ENCODE measurements at places on chromosomes 11 and 22.

- no peak for DNase-seq
These were observed 20.1 kb upstream of the HIPK3 start for GRCh38 chr11:33237039-33237597.

- DNase-seq: no peak
These were observed 14.9 kb downstream of the RASD2 start for GRCh38 chr22:35555483-35555890.

GRCh38 chr11:11966354-11966741 is 42.1 kb downstream of the DKK3 start:
- DNase-seq: no peak

GRCh38 chr11:88064097-88064705 is 111.0 kb downstream of the RAB38 start:
- no peak for DNase-seq

- no peak for DNase-seq
These were observed 773.2 kb downstream of the DLG2 start for GRCh38 chr11:84853841-84854497.

GRCh38 chr11:58506935-58507334 is 970 bp downstream of the OR5B21 start:
- DNase-seq: no peak

DNA sequence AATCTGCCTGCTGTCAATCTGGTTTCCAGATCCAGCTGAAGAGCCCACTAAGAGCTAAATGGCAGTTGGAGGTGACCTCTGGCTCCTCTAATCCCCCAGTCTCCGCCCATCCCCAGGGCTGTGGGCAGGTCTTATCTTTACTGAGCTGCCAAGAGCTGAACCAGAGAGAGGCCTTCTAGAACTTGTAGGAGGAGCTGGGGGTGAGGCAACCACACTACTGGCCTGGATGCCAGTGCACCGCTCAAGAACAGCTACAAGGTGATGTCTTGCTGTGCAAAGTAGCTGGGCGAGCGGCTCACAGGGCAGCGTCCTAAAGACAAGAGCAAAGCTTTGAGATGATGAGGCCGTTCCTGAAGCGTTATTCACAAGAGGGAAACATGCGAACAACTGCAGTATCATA is 374.6 kb downstream of the CTTN start:
- DNase-seq: no peak

DNA sequence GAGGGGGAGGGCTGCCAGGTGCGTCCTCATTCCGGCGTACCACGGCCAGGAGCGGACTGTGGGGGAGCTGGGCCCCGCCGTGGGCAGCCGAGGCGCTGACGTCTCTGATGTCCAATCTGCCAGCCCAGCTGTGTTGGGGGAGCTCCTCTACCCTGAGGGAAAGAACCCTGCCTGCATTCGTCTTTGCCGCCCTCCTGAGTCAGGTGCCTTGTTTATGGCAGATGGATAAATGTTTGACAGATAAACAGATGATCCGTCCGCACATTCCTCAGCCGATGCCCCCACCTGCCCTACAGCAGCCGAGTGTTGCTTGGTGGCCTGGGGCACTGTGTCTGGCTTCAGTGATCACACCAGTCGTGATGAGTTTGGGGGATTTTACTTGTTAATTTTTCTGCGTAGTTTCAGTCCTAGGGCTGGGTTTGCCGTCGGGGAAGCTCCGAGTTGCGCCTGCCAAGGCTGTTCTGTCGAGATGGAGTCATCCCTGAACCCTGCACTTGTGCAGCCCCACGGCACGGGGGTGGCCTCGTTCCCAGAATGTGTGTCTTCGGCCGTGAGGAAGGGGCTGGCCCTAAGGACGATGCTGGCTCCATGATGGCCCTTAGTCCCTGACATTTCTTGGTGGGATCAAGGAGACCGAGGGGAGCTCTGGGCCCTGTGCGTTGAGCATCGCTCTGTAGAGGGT is 1083.9 kb downstream of the BRD1 start:
- peak; percentile 31 for DNase-seq

- DNase-seq: peak; percentile 96
These were observed at the start of gene NFRKB for GRCh38 chr11:129895126-129896041. TSS of gene NFRKB (minus strand) at chr11:129895578. CDS start at chr11:129892849, 2,729 bp downstream.

- DNase-seq: no peak
These were observed 3.1 kb upstream of the GSC2 start for GRCh38 chr22:19152942-19153883.

GRCh38 chr22:35609761-35610160 is 7.4 kb downstream of the MB start:
- no peak for DNase-seq

GRCh38 chr11:45209891-45210699 is 63.7 kb downstream of the PRDM11 start:
- DNase-seq: peak; percentile 71

DNA sequence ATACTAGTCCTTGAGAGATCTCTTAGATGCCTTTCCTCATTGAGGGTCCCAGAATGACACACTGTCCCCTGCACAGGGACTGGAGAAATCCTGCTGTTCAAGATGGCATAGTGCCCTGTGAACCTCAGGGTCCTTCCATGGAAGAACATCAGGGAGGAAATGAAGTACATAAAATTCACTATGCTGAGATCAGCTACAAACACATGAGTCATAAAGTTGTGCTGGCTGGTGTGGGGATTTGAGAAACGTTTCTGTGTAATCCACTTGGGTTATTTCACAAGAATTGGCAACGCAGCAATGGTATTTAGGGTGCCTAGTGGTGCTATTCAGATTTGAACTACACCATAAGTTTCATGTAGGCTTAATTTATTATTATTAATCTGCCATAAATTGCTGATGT is 174.4 kb downstream of the MAML2 start:
- DNase-seq: no peak

- no peak for DNase-seq
These were observed 12.9 kb upstream of the CDKN1C start for GRCh38 chr11:2898366-2899079.

DNA sequence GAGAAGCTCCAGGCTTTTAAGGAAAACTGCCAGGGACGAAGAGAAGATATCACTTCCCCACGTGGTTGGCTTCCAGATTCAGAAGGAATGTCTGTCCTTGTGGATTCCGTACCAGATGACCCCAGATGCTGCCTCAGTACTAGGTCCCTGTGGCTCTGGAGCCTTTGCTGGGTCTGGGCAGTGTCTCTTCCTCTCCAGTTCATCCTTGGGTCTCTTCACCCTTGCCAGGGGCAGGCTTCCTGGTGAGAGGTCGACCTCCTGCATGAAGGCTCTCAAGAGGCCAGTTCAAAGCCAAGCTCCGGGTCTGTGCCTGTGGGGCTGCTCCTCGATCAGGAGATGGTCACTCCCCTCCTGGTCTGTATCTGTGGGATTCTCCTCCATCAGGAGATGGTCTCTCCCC is 74.7 kb upstream of the B3GAT1 start:
- no peak for DNase-seq

GRCh38 chr11:75878933-75879332 is 63.9 kb downstream of the UVRAG start:
- DNase-seq: no peak

- no peak for DNase-seq
These were observed 208.4 kb downstream of the DDX10 start for GRCh38 chr11:108873310-108873709.

DNA sequence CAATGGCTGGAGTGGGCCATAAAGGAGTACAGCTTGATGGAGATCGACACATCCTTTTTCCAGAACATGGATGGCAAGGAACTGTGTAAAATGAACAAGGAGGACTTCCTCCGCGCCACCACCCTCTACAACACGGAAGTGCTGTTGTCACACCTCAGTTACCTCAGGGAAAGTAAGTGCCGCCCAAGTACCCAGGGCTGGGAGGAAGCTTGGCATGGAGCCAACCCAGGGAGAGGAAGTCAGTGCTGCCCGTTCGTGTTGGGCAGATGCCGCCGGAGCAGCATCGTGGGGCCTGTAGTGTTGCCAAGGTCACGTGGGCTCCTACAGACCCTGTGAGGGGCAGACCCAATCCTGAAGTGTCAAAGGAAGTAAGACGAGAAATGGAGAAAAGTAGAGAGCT is 78.9 kb downstream of the FLI1 start:
- no peak for DNase-seq

- no peak for DNase-seq
These were observed 9.7 kb upstream of the IL10RA start for GRCh38 chr11:117976445-117976844.

DNA sequence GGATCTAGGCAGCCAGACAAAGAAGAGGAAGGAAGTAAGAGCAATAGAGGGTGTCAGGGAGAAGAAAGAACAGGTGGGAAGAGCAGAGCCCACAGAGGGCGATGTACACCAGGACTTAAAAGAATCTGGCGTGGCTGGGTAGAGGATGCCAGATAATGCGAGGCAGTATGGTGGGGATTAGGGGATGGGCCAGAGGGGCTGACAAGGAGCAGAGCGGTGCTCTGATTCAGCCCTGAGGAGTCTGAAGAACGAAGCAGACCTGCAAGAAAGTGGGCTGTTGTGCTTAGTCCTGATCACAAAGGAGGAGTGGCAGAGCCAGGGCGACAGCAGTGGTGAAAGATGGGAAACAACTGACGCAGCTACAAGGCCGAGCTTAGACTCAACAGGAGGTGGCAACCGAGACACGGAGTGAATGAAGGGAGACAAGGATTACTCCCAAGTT is 163.7 kb downstream of the LARGE1 start:
- peak; percentile 66 for DNase-seq

DNA sequence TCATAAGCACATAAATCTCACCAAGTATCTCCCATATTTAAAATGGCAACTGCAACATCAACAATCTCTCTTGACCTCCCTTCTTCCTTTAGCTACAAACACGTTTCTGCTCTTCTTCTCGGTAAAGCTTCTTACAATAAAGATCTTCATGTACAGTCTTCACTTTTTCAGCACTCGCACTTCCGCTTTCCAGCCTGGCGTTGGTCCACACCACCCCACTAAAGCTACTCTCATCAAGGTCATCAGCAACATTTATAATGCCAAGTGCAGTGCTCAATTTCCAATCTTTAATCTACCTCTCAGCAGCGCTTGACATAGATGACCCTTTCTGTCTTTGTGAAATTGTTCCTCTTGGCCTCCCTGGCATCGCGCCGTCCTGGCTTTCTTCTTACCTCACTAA is 33.6 kb downstream of the NTM start:
- no peak for DNase-seq

DNA sequence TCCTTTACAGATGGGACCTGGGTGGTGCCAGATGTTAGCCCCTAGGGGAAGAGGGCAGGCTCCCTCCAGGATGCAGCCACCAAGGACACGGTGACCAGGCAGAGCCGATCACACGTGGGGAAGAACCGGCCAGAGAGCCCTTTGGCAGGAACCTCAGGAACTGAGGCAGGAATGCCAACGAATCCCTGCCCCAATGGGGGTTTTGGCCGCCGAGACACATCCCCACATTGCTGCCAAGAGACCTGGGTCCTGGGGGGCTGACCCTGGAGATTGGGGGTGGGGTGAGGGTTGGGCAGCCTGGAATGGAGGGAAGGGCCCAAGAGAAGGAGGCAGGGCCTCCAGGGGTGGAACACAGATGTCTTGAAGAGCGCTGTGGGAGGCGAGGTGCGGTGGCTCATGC is 28.7 kb upstream of the LMO1 start:
- DNase-seq: peak; percentile 39

- no peak for DNase-seq
These were observed 13.7 kb upstream of the TSG101 start for GRCh38 chr11:18540207-18541009.

GRCh38 chr11:46427364-46427763 is 35.8 kb upstream of the CHRM4 start:
- DNase-seq: no peak

- no peak for DNase-seq
These were observed 125.5 kb upstream of the SERPIND1 start for GRCh38 chr22:20648306-20648903.

DNA sequence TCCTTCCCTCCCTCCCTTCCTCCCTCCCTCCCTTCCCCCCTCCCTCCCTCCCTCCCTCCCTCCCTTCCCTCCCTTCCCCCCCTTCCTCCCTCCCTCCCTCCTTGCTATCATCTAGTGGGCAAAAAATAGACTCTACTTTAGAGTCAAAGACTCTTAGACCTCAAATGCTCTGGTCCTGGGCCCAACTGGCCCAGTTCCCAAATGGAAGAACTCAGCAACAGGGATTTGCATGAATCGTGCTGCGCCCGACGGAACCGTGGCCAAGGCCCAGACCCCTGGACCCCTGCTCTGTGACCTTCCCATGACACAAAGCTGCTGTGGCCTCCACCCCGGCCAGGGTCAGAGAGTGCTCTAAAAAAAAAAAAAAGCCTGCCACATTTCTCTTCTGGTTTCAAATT is 97.4 kb downstream of the WNT7B start:
- peak; percentile 34 for DNase-seq

DNA sequence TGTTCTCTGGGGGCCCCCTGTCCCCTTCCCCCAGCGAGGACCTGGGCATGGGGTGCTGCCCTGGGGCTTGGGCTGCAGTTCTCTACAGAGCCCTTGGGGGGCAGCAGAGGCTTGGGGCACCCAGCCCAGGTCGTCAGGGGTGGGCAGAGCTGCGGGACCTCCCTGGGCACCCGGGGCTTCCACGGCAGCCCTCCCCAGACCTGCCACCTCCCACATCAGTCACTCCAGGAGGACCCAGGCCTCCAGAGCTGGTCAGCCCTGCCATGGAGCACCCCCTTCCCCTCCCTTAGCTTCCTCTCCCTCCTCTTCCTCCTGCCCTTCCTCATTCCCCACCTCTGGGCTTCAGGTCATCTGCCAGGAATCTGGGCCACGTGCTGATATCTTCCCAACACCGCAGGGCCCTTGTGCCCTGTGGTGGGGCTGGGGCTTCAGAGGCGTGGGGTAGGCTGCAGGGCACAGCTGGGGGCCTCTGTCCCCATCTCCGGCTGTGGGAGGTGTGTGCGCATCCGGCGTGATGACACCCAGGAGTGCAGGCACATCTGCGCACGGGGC is 5.8 kb downstream of the TSPAN4 start:
- peak; percentile 74 for DNase-seq

- no peak for DNase-seq
These were observed 22.8 kb downstream of the APIP start for GRCh38 chr11:34893416-34893815.
